ENCODE measurements at places on chromosomes 6 and 20. TPM values are rescaled to one million over a fixed set of nuclear protein-coding genes. Genes with fewer than 3 reads are reported as not detected.

CFB gene
- 2.4 TPM for total RNA-seq

IL17A gene
- not detected for total RNA-seq

SDHAF4 gene
- total RNA-seq, result 3.7 TPM

CARMIL1 gene
- 7.2 TPM for total RNA-seq

COL10A1 gene
- not detected for total RNA-seq

SPINT3 gene
- not detected for total RNA-seq

TCEA2 gene
- total RNA-seq, result 48.1 TPM

BTN1A1 gene
- 0.03 TPM for total RNA-seq

ANKRD66 gene
- not detected for total RNA-seq

IYD gene
- total RNA-seq, result not detected

KIAA1755 gene
- total RNA-seq, result 0.08 TPM

PKIB gene
- 0.78 TPM for total RNA-seq

TPD52L2 gene
- 125 TPM for total RNA-seq

TPBG gene
- total RNA-seq, result 46.2 TPM

SLC23A2 gene
- 17.0 TPM for total RNA-seq

NDUFAF5 gene
- total RNA-seq, result 32.6 TPM

RIPPLY2 gene
- total RNA-seq, result 0.46 TPM

PLA2G7 gene
- total RNA-seq, result 0.06 TPM

FRS3 gene
- total RNA-seq, result 2.8 TPM

TSBP1 gene
- total RNA-seq, result not detected

CDK19 gene
- 4.4 TPM for total RNA-seq

DAAM2 gene
- total RNA-seq, result not detected

LST1 gene
- not detected for total RNA-seq

RAET1L gene
- 0.40 TPM for total RNA-seq

CBLN4 gene
- not detected for total RNA-seq

BANF2 gene
- total RNA-seq, result not detected

OPRM1 gene
- not detected for total RNA-seq

PDE7B gene
- total RNA-seq, result 1.4 TPM

SLC32A1 gene
- not detected for total RNA-seq

CLDN20 gene
- not detected for total RNA-seq

AVP gene
- not detected for total RNA-seq

GINS1 gene
- 32.5 TPM for total RNA-seq

HDGFL1 gene
- total RNA-seq, result not detected

FKBP1C gene
- total RNA-seq, result 2.3 TPM

DEFB124 gene
- not detected for total RNA-seq

ALDH5A1 gene
- 7.0 TPM for total RNA-seq

SPATS1 gene
- total RNA-seq, result not detected

COL9A1 gene
- total RNA-seq, result 0.05 TPM

GTF2H4 gene
- total RNA-seq, result 23.2 TPM

SLC17A3 gene
- total RNA-seq, result 1.1 TPM

TP53INP2 gene
- total RNA-seq, result 8.1 TPM

NPEPL1 gene
- 36.0 TPM for total RNA-seq

CPNE5 gene
- total RNA-seq, result not detected

BEND6 gene
- 1.4 TPM for total RNA-seq

LTA gene
- total RNA-seq, result 0.23 TPM

SLC35F1 gene
- total RNA-seq, result not detected

GTSF1L gene
- total RNA-seq, result not detected

C20orf202 gene
- not detected for total RNA-seq

SLC44A4 gene
- total RNA-seq, result 0.16 TPM

PFDN4 gene
- 51.0 TPM for total RNA-seq

BPIFB4 gene
- not detected for total RNA-seq

All from A549 treated with CORT108297 at 1 μM for 4 hours (cell line).